ENCODE measurements at places on chromosomes 7 and 10.
A peak's percentile ranks its signal among the peaks of the same experiment; 100 is the strongest.

- DNase-seq, result no peak
These were observed 31.3 kb upstream of the MALRD1 start for GRCh38 chr10:19017116-19017890.

- no peak for DNase-seq
These were observed 116.1 kb downstream of the CLEC2L start for GRCh38 chr7:139639563-139639962.

DNA sequence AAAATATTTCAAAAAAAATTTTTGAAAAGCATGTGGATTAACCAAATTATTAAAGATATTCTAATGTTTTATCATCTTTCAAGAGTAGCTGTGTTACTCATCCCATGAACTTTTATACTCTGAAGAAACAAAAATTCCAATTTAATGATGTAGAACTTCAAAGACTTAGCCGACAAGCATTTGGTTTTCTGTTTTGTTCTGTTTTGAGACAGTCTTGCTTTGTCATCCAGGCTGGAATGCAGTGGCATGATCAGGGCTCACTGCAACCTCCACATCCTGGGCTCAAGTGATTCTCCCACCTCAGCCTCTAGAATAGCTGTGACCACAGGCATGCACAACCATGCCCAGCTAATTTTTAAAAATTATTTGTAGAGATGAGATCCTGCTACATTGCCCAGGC is 17.8 kb upstream of the LCOR start:
- DNase-seq, result no peak

DNA sequence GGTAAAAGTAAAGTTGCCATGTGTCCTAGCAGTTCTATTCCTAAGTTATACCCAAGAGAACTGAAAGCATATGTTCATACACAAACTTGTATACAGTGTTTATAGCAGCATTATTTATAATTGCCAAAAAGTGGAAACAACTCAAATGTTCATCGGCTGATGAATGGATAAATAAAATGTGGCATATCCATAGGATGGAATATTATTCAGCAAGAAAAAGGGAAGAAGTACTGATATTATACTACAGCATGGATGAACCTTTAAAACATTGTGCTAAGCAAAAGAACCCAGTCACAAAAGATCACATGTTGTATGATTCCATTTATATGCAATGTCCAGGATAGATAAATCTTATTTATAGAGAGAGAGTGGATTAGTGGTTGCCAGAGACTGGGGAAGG is 68.9 kb downstream of the NRF1 start:
- DNase-seq, result no peak

- no peak for DNase-seq
These were observed 114.3 kb downstream of the CDK14 start for GRCh38 chr7:90710466-90710850.

GRCh38 chr7:30184791-30185487 is 50.2 kb downstream of the MTURN start:
- peak; percentile 97 for DNase-seq

- DNase-seq, result no peak
These were observed 26.6 kb downstream of the ST8SIA6 start for GRCh38 chr10:17427666-17428350.

DNA sequence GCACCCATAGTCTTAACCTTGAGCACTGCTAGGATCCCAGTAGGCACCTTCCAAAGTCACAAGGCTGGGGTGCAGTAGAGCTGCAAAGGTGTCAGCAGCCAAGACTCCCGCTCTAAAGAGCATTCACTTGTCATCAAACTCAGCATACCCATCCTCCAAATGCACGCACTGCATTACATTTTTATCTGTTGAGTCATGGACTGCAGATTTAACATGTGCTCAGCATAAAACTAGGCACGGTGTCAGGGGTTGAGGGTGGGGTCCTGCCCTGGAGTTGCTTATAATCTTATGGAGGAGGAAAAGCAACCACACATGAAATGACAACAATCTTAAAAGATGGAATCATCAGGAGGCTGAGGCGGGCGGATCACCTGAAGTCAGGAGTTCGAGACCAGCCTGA is 102.6 kb downstream of the PARP12 start:
- no peak for DNase-seq

- DNase-seq, result no peak
These were observed 92.9 kb downstream of the MYL10 start for GRCh38 chr7:101536232-101536631.
